ENCODE measurements at places on chromosomes 5 and 9. TPM values are rescaled to one million over a fixed set of nuclear protein-coding genes. Genes with fewer than 3 reads are reported as not detected.

The TNC gene
- 18.7 TPM for total RNA-seq

The KIF4B gene
- total RNA-seq: not detected

The PTPDC1 gene
- total RNA-seq: 13.0 TPM

The PITX1 gene
- total RNA-seq: 141 TPM

The IL7R gene
- total RNA-seq: 69.7 TPM

The DMRTA1 gene
- 0.25 TPM for total RNA-seq

The MROH2B gene
- not detected for total RNA-seq

The EFNA5 gene
- total RNA-seq: 11.8 TPM

- no peak for DNase-seq
Measured at GRCh38 chr5:1324719-1325190, 20.1 kb downstream of the CLPTM1L start.

GRCh38 chr5:117461403-117461802, 886.8 kb upstream of the SEMA6A start:
- no peak for DNase-seq

GRCh38 chr5:1424716-1425115, 20.5 kb downstream of the SLC6A3 start:
- DNase-seq: no peak

DNA sequence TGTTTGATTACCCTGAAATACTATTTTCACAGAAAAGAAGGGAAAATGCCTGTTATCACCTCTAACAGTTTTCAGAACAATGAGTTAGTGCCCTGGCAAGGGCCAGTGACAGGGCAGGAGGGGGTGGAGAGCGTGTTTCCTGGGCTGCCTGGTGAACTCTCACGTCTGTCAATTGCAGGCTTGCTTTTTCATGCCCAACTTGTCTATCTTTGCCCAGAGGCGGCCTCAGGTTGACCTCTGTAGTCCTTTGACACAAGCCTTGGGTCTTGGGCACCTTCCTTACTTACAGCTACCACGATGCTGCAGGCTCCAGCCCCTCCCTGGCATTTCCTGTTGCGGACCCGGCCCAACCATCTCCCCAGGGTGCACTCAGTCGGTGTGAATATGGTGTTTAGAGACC, 2.2 kb upstream of the CEL start:
- DNase-seq: no peak

DNA sequence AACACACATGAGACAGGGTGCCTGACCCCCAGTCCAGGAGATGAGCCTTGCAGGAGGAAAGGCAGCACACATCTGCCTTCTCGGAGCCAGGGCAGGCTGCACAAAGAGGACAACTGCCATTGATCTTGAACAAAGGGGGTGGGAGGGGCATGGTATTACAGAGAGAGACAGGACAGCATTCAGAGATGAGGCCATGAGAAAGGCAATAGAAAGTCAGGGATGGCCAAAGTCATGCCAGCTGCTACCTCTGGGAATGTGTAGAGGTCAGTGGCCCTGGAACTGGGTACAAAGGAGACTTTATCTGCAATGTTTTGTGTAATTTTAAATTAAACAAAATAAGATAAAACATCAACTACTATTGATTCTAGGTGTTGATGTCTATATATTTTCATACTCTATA, 43.2 kb downstream of the WDR36 start:
- DNase-seq: no peak

DNA sequence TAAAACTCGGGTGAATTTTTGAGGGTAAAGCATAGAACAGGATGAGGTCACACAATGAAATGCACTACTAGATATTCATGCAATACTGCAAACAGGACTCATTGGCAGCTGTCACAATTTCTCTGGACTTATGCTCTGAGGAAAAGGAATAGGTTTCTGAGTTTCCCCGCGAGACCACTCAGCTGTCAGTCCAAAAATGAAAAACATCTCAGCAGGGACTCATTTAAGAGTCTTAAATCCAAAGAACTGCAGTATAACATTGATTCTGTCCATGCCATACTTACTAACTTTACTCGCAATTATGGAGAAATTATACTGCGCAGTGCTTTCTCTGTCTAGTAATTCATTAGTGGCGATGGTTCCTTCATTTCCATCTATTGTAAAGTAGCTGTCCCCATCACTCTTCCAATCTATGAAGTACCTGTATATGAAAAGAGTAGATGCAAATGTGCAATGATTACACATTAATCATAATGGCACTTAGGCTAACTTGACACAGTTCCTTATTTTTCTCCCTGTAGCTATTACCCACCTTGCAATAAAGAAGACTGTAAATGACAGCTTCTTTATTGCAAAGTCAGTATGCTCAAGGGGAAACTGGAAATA, 1070.0 kb downstream of the CDH12 start:
- DNase-seq: no peak

- DNase-seq: no peak
Measured at GRCh38 chr9:113011911-113012381, at the start of gene ZNF883. Gene ZNF883 (minus strand): TSS chr9:113012192.

GRCh38 chr9:112841261-112841660, 49.4 kb downstream of the SLC46A2 start:
- no peak for DNase-seq

- no peak for DNase-seq
Measured at GRCh38 chr5:146540414-146540813, 24.4 kb upstream of the GPR151 start.

- DNase-seq: no peak
Measured at GRCh38 chr5:80343067-80343466, 23.3 kb downstream of the SPZ1 start.

DNA sequence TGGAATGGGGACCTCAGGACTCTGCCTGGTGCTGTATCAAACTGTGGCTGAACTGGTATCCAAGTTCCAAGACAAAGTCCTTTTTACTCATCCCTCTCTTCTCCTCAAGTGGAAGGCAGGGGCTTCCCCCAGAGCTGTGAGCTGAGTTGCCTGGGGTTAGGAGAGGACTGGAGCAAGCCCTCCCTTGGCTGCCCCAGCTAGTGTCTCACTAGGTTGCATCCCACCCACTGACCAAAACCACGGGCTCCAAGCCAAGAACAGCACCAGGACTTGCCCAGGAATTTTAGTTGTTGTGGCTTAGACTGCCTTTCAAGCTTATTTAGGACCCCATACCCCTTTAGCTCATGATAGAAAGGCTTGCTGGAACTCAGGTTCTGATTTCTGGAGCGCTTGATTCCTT, 158.7 kb upstream of the TNC start:
- no peak for DNase-seq

DNA sequence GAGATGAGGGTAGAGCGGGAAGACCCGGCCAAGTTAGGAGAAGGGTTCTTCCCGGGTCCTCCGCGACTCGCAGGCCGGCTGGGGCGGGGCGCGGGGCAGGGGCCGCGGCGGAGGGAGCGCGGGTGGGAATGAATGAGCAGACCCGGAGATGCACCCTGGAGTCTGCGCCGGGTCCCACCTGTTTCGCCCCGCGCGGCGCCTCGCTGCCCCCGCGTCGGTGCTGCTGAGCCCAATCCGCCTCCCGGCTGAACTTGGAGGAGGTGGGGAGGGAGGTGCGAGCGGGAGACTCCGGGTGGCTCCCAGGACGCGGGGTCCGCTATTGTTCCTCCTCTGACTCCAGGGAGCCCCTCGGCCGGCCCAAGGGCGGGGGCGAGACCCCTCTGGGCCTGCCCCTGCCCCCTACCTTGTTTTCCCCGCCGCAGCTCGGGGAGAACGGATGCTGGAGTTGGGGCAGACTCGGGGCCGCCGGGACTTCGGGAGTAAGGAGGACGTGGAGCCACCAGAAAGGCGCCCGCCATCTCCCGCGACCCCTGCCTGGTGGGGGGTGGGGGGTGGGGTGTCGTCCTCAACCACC, 659 bp downstream of the RAI14 start:
- peak; percentile 88 for DNase-seq
